ENCODE measurements at places on chromosomes 11 and 22.

DNA sequence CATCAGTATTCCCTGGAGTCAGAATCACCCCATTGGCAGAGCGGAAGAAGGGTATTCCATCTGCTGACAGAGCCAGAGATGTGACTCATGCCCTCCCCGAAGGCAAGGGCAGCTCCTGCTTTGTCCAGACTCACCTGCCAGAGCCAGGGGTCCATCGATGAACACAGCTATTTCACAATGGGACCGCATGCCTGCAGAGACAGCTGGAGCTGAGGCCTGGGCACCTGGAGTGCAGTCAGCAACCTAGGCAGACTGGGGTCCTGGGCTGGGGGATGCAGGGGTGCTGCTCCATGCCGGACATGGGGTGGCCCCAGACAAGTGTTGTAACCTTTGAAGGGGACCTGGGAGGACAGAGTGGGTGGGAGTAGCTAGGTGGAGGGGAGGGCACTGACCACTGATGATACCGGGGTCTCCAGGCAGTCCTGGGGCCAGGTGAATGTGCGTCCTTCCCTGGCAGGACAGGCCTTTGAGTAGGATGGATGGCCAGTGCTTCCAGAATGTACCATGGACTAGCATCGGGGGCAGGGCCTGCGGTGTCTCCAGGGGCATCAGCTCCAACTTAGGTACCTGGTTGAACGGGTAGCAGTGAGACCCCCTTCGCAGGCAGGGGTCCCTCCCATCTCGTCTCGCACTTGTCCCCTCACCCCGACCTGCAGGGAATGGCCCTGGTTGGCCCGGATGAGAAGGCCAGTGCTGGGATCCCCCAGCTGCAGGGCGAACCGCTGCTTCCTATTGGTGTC is 1.7 kb downstream of the TRPT1 start:
- DNase-seq = no peak

DNA sequence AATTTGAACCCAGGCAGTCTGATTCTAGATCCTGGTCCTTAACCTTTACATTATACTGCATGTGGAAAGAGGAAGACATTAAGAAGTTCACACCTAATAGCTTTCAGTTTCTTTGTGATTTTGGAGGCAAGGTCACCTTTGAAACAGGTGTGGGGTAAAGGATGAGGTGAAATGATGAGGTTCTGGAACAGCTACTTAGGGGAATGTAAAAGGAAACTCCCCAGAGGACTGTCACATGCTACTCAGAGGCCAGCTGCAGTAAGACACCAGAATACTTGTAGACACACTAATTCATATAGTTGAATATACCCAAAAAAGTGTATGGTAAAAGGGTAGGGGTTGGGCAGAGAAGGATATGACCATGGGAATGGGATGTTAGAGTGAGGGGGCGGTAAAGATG is 5.4 kb downstream of the APIP start:
- no peak for DNase-seq

- no peak for DNase-seq
Measured at GRCh38 chr11:16460508-16460907, 104.2 kb upstream of the SOX6 start.

DNA sequence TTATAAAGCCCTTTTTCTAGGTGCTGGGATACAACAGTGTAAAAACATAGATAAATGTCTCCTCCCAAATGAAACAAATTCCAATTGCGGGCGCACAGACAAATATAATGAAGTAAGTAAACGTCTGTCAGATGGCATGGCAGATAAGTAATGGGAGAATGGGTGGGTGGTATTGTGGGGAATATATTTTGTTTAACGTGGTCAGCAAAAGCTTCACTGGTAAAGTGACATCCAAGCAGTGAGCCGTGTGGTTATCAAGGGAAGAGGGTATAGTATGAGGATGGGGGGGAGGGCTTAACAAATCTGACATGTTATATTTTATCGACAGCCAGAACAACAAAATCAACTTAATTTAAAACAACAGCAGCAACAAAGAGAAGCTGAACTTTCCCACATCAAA is 1.2 kb downstream of the SVIP start:
- DNase-seq = no peak
